CD4-positive, CD25-positive, alpha-beta regulatory T cell (primary cell): ENCODE measurements at places on chromosomes 2 and 18.
A peak's percentile ranks its signal among the peaks of the same experiment; 100 is the strongest.

DNA sequence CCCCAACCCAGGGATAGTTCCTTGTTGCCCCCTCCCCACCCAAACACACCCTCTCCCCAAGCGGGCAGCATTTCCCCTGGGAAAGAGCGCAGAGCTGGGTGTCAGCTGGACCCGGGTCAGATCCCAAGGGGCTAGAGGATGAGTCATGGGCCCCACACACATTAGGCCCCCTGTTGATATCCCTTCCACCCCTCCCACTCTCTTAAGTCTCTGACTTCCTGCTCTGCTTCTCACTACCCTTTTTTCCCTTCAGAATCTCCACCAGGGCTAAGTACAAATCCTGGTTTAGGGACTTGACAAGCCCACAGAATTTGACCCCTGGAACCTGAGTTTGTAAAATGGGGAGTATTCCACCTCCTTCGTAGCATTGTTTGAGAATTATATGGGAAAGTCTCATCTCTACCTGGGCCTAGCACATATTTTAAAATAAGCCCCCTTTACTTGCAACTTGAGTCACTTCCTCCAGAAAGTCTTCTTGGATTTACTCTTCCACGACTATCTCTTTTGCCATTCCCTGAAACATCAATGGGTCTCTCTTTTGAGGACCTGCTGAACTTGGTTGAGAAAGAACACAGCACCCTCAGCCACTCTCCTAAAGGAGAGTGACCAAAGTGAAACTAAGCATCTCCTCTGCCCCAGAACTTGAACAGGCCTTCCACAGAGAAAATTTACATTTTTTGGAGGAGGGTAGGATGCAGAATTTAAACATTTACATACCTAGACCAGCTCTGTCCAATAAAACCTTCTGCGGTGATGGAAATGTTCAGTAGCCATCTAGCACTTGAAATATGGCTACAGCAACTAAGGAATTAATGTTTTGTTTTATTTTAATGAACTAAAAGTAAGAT lies 4.7 kb downstream of the RTKN start:
- no peak for DNase-seq

GRCh38 chr2:229300790-229301189 lies 29.7 kb upstream of the PID1 start:
- DNase-seq: no peak

- DNase-seq: no peak
These were observed 29.0 kb upstream of the ZFP36L2 start for GRCh38 chr2:43255296-43255910.

- DNase-seq: no peak
These were observed 189.9 kb downstream of the UBE2E3 start for GRCh38 chr2:181170256-181170655.

- DNase-seq: no peak
These were observed 664.2 kb downstream of the TDRD15 start for GRCh38 chr2:21787941-21788340.

DNA sequence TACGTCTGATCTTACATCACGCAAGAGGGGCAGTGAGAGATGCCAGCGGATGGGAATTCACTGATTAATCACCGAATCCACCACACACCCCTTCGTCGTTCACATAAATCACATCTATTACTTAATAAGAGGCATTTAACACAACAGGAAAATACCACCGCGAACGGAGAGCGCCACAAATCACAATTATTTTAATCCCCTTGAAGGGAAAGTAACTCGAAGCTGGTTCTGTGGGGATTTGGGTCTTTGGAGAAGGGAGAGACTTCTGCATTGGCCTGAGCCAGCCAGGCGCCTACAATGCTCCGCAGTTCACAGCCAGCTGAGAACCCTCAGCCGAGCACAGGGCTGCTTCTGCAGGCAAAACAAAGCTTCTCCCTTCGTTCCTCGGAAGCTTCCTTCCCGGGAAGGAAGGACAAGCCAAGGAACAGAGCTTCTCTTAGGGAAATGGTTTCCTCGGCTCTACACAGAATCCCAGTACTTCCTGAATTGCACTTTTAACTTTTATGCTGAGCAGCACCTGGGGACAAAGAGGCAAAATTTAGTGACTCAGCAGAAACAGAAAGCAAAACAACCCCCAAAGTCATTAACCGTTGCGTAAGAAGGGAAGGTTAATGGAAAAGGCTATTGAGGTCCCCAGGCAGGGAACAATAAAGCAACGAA lies at the start of gene LRP1B:
TSS of gene LRP1B (minus strand) at position 7 of the 660 bp plus-strand sequence. CDS start 287 bp downstream, outside the sequence.
- DNase-seq: no peak

DNA sequence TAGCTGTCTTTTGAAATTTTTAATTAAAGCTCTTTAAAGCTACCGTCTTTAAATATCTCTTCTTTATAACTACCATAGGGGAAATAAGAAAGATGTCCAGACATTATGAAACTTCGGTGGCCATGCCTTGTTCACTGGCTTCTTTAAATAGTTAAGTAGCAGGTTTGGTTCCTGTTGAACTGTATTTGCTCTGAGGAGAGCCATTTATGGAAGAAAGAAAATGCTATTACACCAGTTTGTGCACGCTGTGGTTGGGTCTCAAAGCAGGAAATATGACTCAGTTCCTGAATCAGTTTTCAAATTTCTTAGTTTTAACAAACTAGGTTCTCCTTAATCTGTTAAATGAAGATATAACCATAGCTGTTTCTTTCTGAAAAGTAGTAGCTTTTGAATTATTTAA lies 12.2 kb downstream of the ARPC2 start:
- peak; percentile 64 for DNase-seq

DNA sequence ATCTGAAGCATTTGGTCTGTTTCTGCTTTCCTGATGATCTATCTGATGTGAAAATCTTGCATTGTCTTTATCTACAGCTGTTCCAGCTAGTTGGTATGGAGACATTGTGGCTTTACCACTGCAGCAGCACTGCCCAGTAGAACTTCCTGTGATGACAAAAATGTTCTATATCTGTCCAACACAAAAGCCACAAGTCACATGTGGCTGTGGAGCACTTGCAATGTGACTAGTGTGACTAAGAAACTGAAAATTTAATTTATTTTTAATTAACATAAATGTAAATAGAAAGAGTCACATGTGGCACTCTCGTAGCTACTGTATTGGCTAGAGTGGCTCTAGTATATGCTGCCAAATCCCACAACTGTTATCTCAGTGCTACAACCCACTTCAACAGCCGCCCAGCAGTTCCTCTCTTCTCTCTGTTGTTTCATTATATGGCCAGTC lies 425.7 kb downstream of the SETBP1 start:
- no peak for DNase-seq

- no peak for DNase-seq
These were observed 10.5 kb downstream of the CHMP1B start for GRCh38 chr18:11861583-11862288.

GRCh38 chr18:8944871-8945245 lies 157.6 kb upstream of the NDUFV2 start:
- DNase-seq: no peak

DNA sequence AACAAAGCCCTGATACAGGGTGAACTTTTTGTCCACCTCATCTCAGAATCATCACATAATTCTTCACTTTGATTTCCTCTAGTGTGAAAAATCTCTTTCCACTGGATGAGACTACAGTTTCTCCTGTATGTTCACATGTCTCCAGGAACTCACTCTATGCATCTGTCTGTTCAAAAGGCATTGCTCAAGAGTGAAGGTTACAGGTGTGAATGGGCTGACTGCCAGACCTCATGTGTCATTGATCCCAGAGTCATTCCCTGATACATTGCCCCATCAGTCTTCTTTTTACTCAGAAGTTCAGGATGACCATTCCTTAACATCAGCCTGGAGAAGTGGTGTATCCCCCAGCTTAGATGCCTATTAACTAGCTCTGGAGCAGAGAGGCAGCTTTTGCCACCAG lies 4.4 kb upstream of the DSC3 start:
- DNase-seq: no peak

- no peak for DNase-seq
These were observed 45.9 kb downstream of the FAM228A start for GRCh38 chr2:24220554-24221291.

DNA sequence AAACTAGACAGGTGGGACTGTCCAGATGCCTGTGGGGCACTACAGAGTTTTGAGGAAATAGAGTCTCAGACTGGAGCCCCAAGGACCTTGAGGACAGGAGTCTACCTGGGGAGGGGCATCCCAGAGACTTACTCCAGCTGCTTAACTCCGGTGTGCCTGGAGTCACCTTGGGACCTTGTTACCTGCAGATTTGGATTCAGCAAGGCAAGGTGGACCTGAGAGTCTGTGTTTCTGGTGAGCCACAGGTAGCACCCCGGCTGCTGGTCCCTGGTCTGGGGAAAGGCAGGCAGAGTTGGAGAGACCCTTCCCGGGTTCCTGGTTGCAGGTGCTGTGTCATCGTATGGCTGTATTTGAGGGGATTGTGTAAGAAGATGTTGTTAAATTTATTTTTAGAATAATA lies 102.4 kb downstream of the AGAP1 start:
- no peak for DNase-seq
